Muscle of arm (tissue), 14 donors: ENCODE measurements at places on chromosomes 11 and 22. TPM values are rescaled to one million over a fixed set of nuclear protein-coding genes. Genes with fewer than 3 reads are reported as not detected.

DNA sequence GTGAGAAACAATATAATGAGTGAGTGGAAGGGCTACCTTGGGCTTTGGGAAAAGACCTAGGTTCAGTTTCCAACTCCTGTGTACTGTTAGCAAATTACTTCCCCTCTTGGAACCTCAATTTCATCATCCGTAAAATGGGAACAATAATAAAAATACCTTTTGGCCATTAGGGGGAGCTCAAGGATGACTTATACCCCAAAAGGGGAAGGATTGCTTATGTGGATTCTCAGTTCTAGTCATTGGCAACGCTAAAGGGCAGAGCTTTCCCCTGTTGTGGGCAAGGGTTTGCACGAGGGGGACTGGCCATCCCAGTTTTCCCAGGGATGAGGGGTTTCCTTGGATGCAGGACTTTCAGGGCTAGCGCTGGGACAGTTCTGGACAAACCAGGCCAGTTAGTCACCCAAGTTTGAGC is 3.1 kb upstream of the COMMD9 start:
- DNase-seq: no peak

Gene TYR
- polyA plus RNA-seq: 1.5 TPM

- no peak for DNase-seq
Measured at GRCh38 chr11:9530020-9530621, 43.3 kb upstream of the WEE1 start.

- DNase-seq: no peak
Measured at GRCh38 chr22:48631288-48631863, 1196.3 kb downstream of the BRD1 start.

Gene USP2
- not detected for polyA plus RNA-seq

Gene OR8G1
- polyA plus RNA-seq: not detected
